AG09319 (cell line): ENCODE measurements at places on chromosomes 5 and 9.

DNA sequence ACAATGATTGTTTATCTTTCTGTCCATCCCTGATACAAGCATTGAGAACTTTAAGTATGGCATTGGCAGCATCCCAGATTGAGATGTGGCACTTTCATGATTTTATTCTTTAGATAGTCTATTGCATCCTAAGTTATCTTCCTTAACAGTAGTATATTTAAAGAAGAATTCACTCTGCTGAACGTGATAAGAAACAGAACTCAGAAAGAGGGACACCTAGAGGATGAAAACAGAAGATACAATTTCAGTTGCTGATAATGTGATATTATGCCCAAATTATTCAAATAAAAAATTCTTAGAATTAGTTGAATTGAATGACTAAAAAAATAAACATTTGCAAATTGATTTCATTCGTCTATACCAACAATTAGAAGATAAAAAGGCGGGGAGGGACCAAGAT is 218.1 kb upstream of the DMRTA1 start:
- DNase-seq: no peak

DNA sequence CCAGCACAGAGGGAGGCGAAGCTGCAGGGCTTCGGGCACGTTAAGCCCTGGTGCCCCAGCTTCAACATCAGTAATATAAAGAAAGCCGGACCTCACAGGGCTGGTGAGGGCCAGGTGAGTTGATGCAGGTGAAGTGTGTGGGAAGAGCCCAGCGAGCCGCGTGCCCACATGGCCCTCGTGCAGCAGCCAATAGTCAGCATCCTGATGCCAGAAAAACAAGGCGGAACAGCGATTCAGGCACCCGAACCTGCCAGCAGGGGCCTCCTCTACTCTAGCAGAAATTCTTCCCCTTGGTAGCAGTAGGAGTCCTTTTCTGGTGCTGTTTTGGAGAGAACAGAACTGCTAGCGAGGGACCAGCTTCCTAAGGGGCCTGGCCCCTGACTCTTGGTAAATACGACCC is 7.8 kb downstream of the MED10 start:
- no peak for DNase-seq

DNA sequence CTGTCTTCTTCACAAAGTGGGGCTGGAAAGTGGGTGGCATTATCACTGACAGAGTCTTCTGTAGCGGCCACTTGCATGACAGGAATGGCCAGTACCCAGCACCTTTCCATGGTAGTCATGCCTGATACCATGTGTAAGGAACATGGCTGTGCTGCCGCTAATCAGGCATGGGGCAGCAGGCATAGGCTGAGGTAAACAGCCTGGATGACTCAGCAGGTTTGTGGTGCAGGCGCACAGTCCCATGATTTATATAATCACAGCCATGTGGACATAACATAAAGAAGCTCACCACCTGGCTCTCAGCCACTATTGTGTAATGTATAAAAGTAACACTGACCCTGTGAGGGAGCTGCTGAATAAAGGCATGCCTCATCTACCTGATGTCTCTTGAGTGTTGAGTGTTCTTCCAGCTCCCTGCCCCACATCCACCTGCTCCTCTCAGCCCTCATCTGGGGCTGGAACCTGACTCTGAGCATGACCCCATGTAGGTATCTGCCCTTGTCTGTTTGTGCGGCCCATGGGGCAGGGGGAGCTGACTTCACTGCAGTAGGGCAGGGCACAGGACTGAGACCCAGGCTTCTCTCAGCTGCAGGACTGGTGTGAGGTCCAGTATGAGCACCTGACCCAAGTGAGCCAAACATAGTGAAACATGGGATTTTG is 13.2 kb upstream of the ICE1 start:
- no peak for DNase-seq

DNA sequence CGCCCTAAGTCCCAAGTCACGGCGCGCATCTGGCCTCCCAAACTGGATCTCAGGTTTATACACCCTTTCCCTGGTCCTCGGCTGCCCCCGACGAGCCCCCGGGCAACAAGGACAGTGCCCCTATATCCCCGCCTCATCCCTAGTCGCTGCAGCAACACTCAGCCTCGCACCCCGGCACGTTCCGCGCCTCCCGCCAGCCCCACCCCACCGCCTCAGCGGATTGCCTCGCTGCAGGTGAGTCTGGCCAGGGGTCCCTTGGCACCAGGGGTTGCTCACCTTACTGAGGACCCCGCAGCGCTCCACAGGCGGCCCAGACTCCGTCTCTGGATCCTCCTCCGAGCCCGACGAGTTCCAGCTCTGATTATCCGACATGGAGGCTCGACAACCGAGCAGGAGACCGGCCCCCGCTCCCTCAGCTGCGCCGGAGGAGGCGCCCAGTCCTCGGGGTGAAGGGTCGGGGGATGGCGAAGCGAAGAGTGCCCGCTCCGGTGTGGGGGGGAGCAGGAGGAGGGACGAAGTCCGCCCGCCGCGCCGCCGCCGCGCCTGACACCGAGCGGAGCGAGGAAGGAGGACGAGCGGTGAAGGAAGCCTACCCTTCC is 494 bp downstream of the CERT1 start:
- no peak for DNase-seq

DNA sequence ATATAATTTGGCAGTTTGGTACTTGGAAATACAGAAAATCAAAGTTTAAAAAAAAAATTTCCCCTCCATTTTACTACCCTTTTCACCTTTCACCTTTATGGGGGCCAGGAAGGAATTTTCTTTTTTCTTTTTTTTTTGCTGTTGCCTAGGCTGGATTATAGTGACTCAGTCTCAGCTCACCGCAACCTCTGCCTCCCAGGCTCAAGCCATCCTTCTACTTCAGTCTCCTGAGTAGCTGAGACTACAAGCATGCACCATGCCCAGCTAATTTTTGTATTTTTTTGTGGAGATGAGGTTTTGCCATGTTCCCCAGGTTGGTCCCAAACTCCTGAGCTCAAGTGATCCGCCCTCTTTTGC is 9.1 kb downstream of the CHMP5 start:
- DNase-seq: no peak

DNA sequence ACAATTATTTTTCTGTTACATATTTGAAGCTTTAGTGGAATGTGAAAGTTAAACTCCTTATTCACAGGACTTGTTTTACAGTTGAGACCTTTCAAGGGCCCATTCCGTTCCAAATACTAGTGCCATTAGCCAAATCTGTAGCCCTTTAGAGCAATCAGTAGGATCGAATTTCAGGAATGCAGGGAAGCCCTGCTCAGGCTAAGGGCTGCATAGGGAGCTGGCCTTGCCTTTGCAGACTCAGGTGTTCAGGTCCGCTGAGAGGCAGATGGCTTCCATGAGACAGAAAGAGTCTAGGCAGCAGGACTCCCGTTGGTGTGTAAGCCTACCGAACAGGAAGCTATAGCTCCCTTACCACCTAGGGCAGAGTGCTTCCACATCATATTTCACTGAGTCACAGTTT is 150.1 kb upstream of the SLC27A6 start:
- no peak for DNase-seq
